ENCODE measurements at places on chromosomes 12 and 14. TPM values are rescaled to one million over a fixed set of nuclear protein-coding genes. Genes with fewer than 3 reads are reported as not detected.

GRCh38 chr14:103385929-103386712 is 906 bp downstream of the MARK3 start:
- peaks cover 16% of the 10 kb centered on the region for H3K4me1 ChIP-seq
- H3K27me3 ChIP-seq = no peaks in the 10 kb centered on the region
- no peaks in the 10 kb centered on the region for H3K36me3 ChIP-seq
- no peak for DNase-seq
- H3K27ac ChIP-seq = peak overlapping the region; percentile 84

The TM9SF1 gene
- 62.9 TPM for total RNA-seq

GRCh38 chr12:62429457-62429856 is 37.2 kb upstream of the MON2 start:
- H3K4me1 ChIP-seq = no peaks in the 10 kb centered on the region
- no peak overlapping the region for H3K4me3 ChIP-seq
- H3K36me3 ChIP-seq = no peaks in the 10 kb centered on the region
- no peak for DNase-seq
- no peak overlapping the region for H3K27ac ChIP-seq

GRCh38 chr12:11895421-11896078 is 175.2 kb upstream of the BCL2L14 start:
- no peak overlapping the region for H3K27ac ChIP-seq
- no peak for DNase-seq
- H3K36me3 ChIP-seq = peaks cover 20% of the 10 kb centered on the region
- no peaks in the 10 kb centered on the region for H3K27me3 ChIP-seq

GRCh38 chr14:95483309-95484165 is 32.9 kb downstream of the SYNE3 start:
- peaks cover 28% of the 10 kb centered on the region for H3K4me1 ChIP-seq
- peak overlapping the region; percentile 71 for H3K27ac ChIP-seq

DNA sequence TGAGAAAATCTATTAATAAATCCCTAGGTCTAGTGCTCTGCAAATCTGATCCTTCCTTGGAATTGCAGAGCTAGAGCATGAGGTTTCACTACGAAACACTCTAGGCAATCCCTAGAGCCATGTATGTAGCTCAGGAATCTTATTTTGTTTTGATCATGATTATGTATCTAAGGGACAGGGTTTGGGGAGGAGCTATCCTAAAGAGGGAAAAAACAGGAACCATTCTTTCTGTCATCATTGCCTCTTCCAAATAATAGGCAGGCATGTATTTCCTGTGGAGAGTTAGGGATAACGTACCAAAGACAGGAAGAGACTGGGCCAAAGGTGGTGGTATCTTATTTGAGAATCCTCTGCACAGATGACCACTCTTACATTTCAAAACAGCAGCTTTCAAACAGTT is 88.8 kb upstream of the GTF2A1 start:
- no peaks in the 10 kb centered on the region for H3K4me1 ChIP-seq
- H3K36me3 ChIP-seq = no peaks in the 10 kb centered on the region
- H3K27me3 ChIP-seq = no peaks in the 10 kb centered on the region
- H3K4me3 ChIP-seq = no peak overlapping the region

GRCh38 chr14:105368032-105368417 is 30.3 kb upstream of the TEX22 start:
- H3K36me3 ChIP-seq = no peaks in the 10 kb centered on the region
- H3K27ac ChIP-seq = no peak overlapping the region
- H3K4me3 ChIP-seq = no peak overlapping the region
- H3K4me1 ChIP-seq = peaks cover 4% of the 10 kb centered on the region
- no peak for DNase-seq

- peaks cover 17% of the 10 kb centered on the region for H3K4me1 ChIP-seq
- no peak overlapping the region for H3K4me3 ChIP-seq
- H3K27ac ChIP-seq = peak overlapping the region; percentile 36
- peak; percentile 93 for DNase-seq
- H3K36me3 ChIP-seq = no peaks in the 10 kb centered on the region
- no peaks in the 10 kb centered on the region for H3K27me3 ChIP-seq
Observed at GRCh38 chr14:33617154-33617553, 333.7 kb downstream of the EGLN3 start.

The TSPAN19 gene
- total RNA-seq = not detected

GRCh38 chr12:62758216-62758615 is 176.7 kb downstream of the PPM1H start:
- no peaks in the 10 kb centered on the region for H3K36me3 ChIP-seq
- H3K4me3 ChIP-seq = no peak overlapping the region
- H3K27ac ChIP-seq = peak overlapping the region; percentile 3
- peak; percentile 79 for DNase-seq

GRCh38 chr14:61561104-61561503 is 134.2 kb upstream of the HIF1A start:
- H3K27ac ChIP-seq = peak overlapping the region; percentile 99
- H3K4me3 ChIP-seq = no peak overlapping the region
- DNase-seq = peak; percentile 61
- H3K36me3 ChIP-seq = no peaks in the 10 kb centered on the region

The DEPDC4 gene
- total RNA-seq = 1.3 TPM

The CELA1 gene
- not detected for total RNA-seq

The TOMM20L gene
- total RNA-seq = not detected

The SELPLG gene
- 4.9 TPM for total RNA-seq

The MSRB3 gene
- total RNA-seq = 73.0 TPM

DNA sequence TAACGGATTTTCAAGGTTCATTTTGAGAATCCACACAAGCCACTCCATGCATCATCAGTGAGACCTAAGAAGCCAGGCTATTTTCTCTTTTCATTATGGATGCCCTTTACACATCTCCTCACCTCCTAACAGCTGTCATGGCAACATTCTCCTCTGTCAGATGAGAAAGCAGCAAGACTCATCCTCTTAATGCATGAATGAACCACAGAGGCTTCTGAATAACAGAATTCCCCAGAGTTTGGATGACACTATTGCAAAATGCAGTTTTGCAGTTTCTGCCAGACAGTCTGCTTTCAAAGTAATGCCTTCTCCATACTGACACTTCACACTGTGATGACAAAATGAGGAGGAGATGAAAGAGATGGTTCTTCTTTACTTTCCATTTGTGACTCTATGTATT is 286.7 kb upstream of the GRIP1 start:
- no peak overlapping the region for H3K4me3 ChIP-seq
- H3K27ac ChIP-seq = no peak overlapping the region
- DNase-seq = no peak
- no peaks in the 10 kb centered on the region for H3K27me3 ChIP-seq

- no peak overlapping the region for H3K4me3 ChIP-seq
- H3K4me1 ChIP-seq = peaks cover 3% of the 10 kb centered on the region
- no peaks in the 10 kb centered on the region for H3K27me3 ChIP-seq
- no peak overlapping the region for H3K27ac ChIP-seq
Observed at GRCh38 chr12:131131077-131131807, 177.5 kb downstream of the ADGRD1 start.

- peak overlapping the region; percentile 50 for H3K27ac ChIP-seq
- H3K4me1 ChIP-seq = peaks cover 17% of the 10 kb centered on the region
- peak overlapping the region; percentile 32 for H3K4me3 ChIP-seq
- H3K27me3 ChIP-seq = no peaks in the 10 kb centered on the region
- H3K36me3 ChIP-seq = no peaks in the 10 kb centered on the region
Observed at GRCh38 chr12:6384499-6385436, 806 bp downstream of the LTBR start.

The RASSF3 gene
- 16.4 TPM for total RNA-seq

Measured in astrocyte (in vitro differentiated cells and primary cell).